ENCODE measurements at places on chromosomes 11 and 22.

DNA sequence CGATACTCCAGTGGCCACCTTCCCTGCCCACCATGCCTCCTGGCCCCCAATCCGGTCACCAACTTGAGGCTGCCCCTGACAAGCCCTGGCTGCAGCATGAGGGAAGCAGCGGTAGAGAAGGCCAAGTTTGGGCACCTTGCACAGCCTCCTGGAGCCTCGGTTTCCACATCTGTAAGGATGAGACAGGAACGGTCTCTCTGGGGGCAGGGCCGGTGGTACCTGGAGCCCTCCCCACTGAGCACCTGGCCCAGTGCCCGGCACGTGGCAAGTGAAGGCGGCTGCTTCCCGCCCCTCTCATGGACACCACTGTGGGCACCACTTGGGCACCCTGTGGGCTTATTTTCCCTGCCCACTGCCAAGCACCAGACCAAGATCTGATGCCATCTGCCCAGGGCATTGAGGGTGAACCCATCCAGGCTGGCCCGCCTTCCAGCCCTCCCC is 77.8 kb downstream of the CDKN1C start:
- no peak for DNase-seq

- DNase-seq, result no peak
Observed at GRCh38 chr11:30049214-30049613, 32.4 kb upstream of the KCNA4 start.

DNA sequence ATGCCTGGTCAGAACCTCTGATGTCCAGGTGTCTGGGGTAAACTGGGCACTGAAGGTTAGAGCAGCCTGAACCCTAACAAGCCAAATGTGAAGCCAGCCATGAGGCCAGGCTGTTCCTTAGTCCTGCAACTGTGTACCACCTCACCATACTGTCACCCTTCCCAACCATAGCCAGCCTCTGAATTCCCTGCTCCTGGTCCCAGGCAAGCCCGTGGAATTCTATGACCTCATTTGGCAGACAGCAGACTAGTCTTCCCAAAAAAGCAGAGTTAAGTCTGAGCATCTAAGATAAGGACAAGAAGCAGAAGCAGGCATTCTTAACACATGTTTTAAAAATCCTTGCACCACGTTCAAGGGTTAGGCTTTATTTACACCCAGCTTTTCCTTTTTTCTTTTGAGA is 134.8 kb downstream of the C11orf58 start:
- DNase-seq, result no peak

DNA sequence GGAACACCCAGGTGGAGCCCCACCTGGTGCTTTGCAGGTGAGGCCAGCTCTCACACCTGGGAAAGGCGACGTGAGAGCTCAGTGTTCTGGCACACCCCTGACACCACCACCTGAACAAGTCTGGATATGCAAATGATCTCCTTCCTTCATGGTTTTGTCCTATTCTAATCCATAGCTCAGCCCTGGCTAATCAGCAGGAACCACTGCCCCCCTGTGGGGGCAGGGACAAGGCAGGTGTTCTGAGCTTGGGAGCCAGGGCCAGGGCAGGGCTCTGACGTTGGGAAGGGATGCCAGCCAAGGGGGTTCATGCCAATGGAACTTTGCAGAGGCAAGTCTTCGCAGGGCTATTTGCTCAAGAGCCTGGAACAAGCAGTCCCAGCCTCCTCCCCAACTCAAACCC is 144.2 kb downstream of the TRIM29 start:
- no peak for DNase-seq

DNA sequence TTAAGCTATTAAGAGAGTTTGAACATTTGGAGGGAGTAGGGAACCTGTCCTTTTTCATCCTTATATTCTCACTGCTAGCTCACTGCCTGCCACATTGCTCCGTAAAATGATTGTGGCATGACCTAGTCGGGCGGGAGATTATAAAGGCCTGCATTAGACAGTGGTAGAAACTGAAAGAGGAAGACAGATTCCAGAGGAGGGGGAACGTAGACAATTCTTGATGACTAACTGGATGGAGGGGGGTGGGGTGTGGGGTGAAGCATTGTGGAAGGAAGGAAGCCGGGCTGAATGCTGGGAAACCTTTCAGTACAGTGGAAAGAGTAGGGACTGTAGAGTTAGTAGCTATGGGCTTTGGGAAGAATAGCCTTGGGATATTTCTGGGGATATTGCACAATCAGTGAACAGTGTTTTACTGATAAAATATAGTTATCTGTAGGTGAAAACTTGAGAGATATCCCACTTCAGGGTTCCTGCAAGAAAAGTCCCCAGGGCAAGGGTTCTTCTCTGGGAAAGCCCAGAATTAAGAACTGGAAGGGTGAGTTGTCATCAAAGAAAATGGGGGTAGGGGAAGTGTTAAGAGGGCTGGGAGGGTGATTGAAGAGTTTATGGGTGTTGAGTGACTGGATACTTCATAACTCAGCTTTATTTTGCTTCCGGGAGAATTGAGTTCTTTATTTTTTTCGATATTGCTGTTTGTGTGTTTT is 2.1 kb downstream of the MED15 start:
- DNase-seq, result no peak

GRCh38 chr11:91773090-91773489 is 451.5 kb upstream of the FAT3 start:
- no peak for DNase-seq

- no peak for DNase-seq
Observed at GRCh38 chr22:42621505-42622002, 6.9 kb upstream of the POLDIP3 start.

GRCh38 chr22:25942856-25943411 is 200.9 kb downstream of the MYO18B start:
- no peak for DNase-seq

DNA sequence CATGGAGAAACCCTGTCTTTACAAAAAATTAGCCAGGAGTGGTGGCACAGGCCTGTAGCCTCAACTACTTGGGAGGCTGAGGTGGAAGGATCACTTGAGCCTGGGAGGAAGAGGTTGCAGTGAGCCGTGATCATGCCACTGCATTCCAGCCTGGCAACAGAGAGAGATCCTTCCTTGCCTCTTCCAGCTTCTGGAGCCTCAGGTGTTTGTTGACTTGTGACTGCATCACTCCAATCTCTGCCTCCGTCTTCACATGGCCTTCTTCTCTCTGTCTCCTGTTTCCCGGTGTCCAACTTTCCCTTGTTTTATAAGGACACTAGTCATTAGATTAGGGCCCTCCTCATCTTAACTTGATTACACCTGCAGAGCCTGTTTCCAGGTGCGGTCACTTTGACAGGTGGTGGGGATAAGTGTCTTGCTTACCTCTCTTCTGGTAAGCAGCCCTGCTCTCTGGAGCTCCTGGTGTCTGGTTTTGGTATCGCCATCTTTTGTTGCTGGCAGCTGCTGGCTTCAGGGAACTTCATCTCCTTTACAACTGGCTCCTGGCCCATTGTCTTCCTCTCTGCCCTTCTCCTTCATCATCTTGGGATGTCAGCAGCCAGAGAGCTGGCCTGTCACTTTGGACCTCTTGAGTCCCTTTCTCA is 8.2 kb upstream of the USP2 start:
- DNase-seq, result no peak

GRCh38 chr11:109864834-109865547 is 228.2 kb upstream of the ZC3H12C start:
- no peak for DNase-seq

DNA sequence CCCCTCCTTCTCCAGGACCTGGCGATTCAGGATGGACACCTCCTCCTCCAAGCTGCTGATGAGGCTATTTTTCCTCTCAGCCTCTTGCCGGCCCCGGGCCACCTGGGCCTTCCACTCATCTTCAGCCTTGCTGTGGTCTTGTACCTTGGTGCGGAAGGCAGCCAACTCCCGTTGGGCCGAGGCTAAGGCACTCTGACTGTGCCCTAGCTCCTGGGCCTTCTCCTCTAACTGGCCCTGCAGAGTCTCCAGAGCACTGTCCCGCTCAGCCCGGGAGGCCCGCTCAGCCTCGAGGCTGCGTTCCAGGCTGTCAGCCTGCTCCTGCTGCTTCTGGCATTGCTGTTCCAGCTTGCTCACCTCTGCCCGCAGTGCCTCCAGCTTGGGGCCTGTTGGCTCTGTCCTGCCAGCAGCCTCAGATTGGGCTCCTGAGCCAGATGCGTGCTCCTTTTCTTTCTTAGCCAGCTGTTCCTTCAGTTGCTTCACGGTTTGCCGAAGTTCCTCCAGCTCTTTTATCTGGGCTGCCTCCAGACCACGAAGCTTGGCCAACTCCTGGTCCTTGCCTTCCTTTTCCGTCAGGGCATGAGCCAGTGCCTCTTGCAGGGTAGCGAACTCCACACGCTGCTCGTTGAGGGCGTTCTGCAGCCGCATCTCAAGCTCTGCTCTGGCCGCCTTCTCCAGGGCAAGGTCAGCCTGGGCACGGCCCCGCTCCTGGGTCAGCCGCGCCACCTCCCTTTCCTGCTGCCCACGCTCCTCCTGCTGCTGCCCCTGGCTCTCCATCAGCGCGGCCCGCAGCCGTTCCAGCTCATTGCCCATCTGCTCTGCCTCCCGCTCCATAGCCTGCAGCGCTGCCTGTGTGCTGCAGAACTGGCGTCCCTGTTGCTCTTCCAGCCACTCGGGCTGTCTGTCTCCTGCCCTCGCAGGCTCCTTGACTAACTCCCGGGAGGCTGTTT is 15.3 kb downstream of the IL18BP start:
- DNase-seq, result no peak

DNA sequence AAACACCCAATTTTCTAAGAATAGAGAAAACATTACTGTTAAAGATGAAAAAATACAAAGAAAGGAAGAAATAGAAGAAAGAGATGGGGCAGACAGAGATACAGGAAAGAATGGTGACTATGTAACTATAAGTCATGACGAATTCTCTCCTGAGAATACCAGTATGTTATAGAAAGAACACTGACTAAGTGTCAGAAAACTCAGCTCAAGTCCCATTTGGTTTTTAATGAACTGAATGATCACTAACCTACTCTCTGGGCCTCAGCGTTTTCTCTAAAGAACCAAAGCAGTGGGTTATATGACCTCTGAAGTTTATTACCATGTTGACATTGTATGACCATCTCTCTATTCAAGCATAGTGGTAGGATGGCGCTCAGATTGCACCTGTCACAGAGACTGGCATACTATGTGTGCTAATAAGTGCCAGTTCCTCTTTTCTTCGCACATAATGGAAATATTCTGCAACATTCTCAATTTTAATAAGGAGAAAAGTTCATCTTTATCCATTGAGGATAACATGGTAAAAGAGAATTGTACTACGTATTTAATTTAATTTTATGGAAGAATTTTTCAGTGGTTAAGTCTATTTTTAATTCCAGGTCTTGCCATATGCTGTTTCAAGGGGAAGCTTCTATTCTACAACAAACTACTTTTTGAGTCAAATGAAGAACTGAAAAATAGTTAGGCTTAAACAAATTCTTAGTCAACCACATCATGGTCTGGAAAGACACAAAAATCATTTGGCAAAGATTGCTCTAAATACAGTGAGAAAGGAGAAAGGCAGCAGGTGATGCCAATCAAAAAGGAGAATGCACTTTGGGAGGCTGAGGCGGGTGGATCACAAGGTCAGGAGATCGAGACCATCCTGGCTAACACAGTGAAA is 25.0 kb upstream of the EED start:
- DNase-seq, result no peak

GRCh38 chr22:19918332-19919106 is 23.1 kb upstream of the COMT start:
- no peak for DNase-seq

DNA sequence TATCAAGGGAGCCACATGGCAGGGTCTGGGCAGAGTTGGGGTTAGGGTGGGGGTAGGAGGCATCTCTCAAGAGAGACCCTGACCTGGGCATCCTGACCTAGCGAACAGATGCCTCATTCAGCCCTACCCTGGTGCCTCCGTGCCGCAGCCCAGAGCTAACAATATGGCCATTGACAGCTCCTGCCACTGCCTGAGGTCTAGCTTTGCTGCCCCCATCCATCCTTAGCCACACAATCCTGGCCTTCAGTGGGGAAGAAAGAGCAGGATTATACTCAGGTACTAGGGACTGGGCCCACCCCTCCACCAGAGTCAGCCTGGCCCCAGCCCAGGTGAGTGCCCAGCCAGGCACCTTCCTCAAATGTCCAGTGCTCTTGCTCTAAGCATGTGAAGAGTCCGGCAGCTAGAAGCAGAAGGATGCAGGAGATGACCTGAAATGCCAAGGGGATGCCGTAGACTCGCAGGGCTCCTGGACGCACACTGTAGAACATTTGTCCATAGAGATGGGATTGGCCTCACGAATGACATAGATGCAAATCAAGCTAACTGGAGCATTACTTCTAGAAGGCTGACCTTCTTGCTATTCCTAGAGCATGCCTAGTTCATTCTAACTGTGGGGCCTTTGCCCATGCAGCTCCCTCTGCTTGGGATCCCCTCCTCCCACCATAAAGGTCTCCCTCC is 13.3 kb upstream of the SERPINH1 start:
- no peak for DNase-seq

DNA sequence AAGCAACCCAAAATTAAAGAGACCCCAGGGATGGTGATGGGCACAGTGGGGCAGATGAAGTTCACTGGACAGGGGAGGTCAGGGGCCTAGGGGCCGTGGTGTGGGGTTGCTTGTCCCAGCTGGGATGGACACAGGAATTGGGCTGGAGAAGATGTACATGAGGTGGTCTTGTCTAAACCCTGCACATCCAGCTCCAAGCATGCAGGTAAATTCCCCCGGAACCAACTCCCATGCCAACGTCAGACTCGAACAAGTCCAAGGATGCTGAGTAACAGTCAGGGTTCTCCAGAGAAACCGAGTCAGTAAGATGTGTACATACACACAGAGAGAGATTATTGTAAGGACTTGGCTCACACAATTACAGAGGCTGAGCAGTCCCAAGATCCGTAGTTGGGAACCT is 28.9 kb downstream of the TSPAN32 start:
- no peak for DNase-seq

GRCh38 chr22:29009148-29009547 is 52.5 kb downstream of the C22orf31 start:
- DNase-seq, result no peak

GRCh38 chr22:11605468-11605981 is 3922.5 kb upstream of the OR11H1 start:
- no peak for DNase-seq

GRCh38 chr22:42328130-42328783 is 57.8 kb upstream of the TCF20 start:
- no peak for DNase-seq

DNA sequence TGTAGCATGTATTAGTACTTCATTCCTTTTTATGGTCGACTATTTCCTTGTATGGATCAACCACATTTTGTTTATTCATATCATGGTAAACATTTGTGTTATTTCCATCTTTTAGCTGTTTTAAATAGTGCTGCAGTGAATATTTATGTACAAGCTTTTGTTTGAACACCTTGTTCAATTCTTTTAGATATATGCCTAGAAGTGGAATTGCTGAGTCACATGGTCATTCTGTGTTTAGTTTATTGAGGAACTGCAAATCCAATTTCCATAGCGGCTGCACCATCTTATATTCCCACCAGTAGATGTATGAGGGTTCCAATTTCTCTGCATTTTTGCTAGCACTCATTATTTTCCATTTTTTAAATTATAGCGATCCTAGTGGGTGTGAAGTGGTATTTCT is 61.5 kb upstream of the GRK2 start:
- DNase-seq, result no peak

GRCh38 chr11:68905421-68906360 is 2.0 kb downstream of the IGHMBP2 start:
- DNase-seq, result no peak
